ENCODE measurements at places on chromosomes 1 and 21. TPM values are rescaled to one million over a fixed set of nuclear protein-coding genes. Genes with fewer than 3 reads are reported as not detected.

The DENND1B gene
- 14.9 TPM for total RNA-seq

The NEGR1 gene
- 0.49 TPM for total RNA-seq

The OR2T11 gene
- total RNA-seq = not detected

The UBXN10 gene
- 1.1 TPM for total RNA-seq

The CYP2J2 gene
- total RNA-seq = 5.5 TPM

The RGS8 gene
- not detected for total RNA-seq

The CNKSR1 gene
- 43.3 TPM for total RNA-seq

The SERTAD4 gene
- 7.8 TPM for total RNA-seq

The PTPN7 gene
- total RNA-seq = 5.5 TPM

The CELA2B gene
- not detected for total RNA-seq

DNA sequence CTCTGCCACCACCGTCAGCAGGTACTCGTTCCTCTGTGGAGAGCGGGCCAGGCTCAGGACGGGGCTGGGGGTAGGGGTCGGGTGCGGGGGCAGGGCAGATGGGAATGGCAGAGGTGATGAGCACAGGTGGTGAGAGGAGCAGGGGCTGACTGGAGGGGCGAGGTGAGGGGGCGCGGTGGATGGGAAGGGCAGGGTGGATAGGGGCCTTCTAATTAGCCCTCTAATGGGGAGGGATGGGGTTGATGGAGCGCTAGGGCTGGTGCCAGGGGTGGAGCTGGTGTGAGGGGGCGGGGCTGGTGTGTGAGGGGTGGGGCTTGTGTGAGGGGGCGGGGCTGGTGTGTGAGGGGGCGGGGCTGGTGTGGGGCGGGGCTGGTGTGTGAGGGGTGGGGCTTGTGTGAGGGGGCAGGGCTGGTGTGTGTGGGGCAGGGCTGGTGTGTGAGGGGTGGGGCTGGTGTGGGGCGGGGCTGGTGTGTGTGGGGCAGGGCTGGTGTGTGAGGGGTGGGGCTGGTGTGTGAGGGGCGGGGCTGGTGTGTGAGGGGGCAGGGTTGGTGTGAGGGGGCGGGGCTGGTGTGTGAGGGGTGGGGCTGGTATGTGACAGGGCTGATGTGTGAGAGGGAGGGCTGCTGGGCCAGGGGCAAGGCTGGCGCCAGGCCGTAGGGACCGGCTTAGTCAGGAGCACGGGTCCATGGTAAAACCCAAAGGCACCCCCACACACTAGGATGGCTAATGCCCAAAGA, 5.9 kb downstream of the KRTAP10-1 start:
- no peak overlapping the region for H3K27ac ChIP-seq
- H3K27me3 ChIP-seq = no peaks in the 10 kb centered on the region
- no peaks in the 10 kb centered on the region for H3K36me3 ChIP-seq
- no peak overlapping the region for H3K4me3 ChIP-seq
- DNase-seq = no peak
- H3K4me1 ChIP-seq = no peaks in the 10 kb centered on the region

DNA sequence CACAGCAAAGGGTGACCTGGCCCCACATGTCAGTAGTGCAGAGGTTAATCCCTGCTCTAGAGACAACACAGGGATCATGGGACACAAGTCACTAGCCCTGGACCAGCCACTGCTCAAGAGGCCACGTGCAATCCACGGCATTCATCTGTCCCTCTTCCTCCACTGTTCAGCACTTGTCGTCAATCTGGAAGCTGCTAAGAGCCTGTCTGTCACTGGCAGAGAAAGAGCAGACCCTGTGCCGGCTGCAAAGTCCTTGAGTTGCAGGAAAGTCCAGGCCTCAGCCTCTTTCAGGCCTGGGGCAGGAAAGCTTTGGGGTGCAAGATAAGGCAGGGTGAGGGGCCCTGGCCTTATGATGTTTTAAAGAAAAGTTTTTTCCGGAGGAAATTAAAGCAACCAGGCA, 16.7 kb downstream of the CELA2B start:
- no peaks in the 10 kb centered on the region for H3K36me3 ChIP-seq
- no peaks in the 10 kb centered on the region for H3K27me3 ChIP-seq
- no peak for DNase-seq
- no peak overlapping the region for H3K27ac ChIP-seq
- no peaks in the 10 kb centered on the region for H3K4me1 ChIP-seq

GRCh38 chr1:3883194-3883925, 16.7 kb downstream of the C1orf174 start:
- peaks cover 10% of the 10 kb centered on the region for H3K36me3 ChIP-seq
- H3K27me3 ChIP-seq = no peaks in the 10 kb centered on the region
- no peak for DNase-seq
- no peak overlapping the region for H3K27ac ChIP-seq
- no peaks in the 10 kb centered on the region for H3K4me1 ChIP-seq
- H3K4me3 ChIP-seq = no peak overlapping the region

- no peak overlapping the region for H3K4me3 ChIP-seq
- no peaks in the 10 kb centered on the region for H3K4me1 ChIP-seq
- no peaks in the 10 kb centered on the region for H3K27me3 ChIP-seq
- DNase-seq = no peak
Measured at GRCh38 chr1:222653178-222653827, 35.4 kb downstream of the MIA3 start.

- H3K4me3 ChIP-seq = no peak overlapping the region
- no peak for DNase-seq
- H3K4me1 ChIP-seq = no peaks in the 10 kb centered on the region
- H3K27me3 ChIP-seq = no peaks in the 10 kb centered on the region
- H3K36me3 ChIP-seq = no peaks in the 10 kb centered on the region
Measured at GRCh38 chr1:106523497-106523896, 533.0 kb upstream of the PRMT6 start.

DNA sequence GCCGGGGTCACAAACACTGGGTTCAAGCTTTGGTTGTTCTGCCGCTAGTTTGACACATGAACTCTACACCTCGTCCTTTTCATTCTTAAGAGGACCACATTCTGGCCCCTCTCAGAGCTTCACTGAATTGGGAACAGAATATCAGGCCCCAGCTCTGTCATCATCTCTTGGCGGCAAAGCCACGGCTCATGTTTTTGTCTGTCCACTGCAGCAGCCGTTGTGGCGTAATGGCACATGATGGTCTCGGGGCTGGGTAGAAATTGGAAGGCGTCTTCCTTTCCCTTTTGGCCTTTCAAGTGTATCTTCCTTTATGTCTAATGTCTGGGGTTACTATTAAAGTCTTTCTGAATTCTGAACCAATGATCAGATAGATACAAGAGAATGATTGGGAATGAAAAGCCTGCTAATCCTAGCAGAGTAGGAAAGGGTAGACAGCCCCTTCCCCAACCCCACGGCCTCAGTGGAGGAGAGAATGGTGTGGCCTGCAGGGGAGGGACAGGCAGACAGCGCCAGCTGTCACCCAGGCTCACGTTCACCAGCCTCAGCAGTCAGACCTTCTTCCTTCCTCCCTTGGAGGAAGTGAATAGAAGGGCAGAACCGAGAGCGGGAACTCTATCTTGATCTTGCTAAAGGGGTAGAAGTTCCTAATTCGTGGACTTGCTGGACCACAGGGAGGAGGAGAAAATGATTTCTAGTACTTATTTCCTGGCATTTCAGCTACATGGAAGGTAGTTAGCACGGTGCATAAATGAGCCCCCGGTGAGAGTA, 498.1 kb downstream of the KIF26B start:
- DNase-seq = no peak
- no peaks in the 10 kb centered on the region for H3K4me1 ChIP-seq
- no peak overlapping the region for H3K27ac ChIP-seq
- no peaks in the 10 kb centered on the region for H3K36me3 ChIP-seq
- H3K4me3 ChIP-seq = no peak overlapping the region

DNA sequence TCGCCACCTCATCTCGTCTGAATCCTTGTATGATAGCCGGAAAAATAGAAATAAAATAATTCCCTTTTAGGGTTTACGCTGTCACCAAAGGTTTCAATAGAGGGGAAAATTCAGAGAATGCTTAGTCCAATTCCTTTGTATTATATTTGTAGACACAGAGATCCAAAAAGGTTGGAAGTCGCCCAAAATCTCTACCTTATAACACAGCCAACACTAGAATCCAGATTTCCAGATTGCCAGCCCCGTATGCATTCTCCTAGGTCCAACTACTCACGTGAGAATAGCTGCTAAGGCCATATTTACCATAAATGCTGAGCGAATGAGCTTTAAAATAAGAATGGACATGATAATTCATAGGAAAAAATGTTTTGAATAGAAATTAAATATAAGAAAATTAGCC, 124.5 kb downstream of the KCNK1 start:
- no peaks in the 10 kb centered on the region for H3K4me1 ChIP-seq
- DNase-seq = no peak
- H3K4me3 ChIP-seq = no peak overlapping the region
- H3K27me3 ChIP-seq = no peaks in the 10 kb centered on the region

DNA sequence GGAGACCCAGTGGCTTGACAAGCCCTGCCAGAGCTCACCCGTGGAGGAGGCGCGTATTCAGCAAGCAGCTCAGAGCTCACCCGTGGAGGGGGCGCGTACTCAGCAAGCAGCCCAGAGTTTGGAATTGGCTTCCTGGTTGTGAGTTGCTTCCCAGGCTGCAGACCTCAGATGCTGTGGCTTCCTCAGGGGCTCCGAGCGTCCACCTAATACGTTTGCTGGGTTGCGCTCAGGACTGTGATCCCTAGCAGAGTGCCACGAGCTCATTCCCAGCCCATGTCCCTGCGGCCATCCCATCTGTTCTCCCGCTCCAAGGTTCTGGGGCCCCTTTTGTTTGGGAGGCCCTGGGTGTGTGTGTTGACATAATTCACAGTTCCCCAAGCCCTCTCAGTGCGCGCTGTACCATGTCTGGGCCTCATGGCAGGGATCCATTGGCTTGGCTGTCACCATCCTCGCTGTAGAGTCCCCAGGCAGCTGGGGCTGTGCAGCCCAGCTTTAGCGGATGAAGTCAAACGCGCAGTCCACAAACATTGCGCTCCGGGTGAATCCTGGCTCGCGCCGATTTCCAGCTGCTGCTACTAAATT, 3.6 kb downstream of the AJAP1 start:
- no peak overlapping the region for H3K27ac ChIP-seq
- H3K27me3 ChIP-seq = peaks cover 2% of the 10 kb centered on the region
- H3K36me3 ChIP-seq = no peaks in the 10 kb centered on the region
- H3K4me1 ChIP-seq = no peaks in the 10 kb centered on the region
- H3K4me3 ChIP-seq = no peak overlapping the region

GRCh38 chr1:66725885-66726665, 26.2 kb upstream of the DYNLT5 start:
- H3K4me1 ChIP-seq = no peaks in the 10 kb centered on the region
- H3K4me3 ChIP-seq = no peak overlapping the region
- no peak for DNase-seq

- DNase-seq = no peak
- no peak overlapping the region for H3K4me3 ChIP-seq
- H3K27me3 ChIP-seq = peaks cover 4% of the 10 kb centered on the region
- no peaks in the 10 kb centered on the region for H3K4me1 ChIP-seq
Measured at GRCh38 chr21:45592208-45592619, 50.0 kb upstream of the SLC19A1 start.

DNA sequence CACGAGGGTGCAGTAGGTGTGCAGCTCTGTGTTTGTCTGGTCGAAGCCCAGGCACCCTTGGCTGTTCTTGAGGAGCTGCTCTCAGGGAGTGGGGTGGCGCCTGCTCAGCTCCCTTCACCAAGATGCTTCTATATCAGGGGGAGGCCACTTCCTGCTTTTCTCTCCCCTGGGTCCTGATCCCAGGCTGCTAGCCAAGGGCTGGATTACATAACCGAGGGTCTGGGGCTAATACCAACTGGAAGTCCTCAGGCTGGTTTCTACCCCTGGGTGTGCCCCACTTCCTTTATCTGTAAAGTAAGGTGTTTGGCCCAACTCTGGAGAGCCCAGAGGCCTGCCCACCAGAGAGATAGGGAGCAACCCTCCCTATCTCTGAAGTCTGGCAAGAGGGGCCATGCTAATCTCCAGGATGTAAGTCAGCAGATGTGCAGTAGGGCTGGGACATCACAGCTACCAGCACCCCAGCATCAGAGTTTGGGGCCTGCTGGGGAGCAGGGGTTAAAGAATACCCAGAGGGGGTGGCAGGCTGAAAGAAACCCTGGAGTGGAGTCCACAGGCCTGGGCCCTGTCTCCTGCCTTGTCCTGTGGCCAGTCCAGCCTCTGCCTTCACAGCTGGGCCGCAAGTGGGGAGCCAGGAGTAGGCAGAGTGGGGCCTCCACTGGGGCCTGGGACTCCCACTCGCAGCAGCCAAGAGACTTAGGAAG, 2.1 kb downstream of the SELENBP1 start:
- H3K27me3 ChIP-seq = no peaks in the 10 kb centered on the region
- no peak for DNase-seq
- peak overlapping the region; percentile 75 for H3K27ac ChIP-seq
- H3K4me3 ChIP-seq = no peak overlapping the region

GRCh38 chr1:58887059-58887458, 103.2 kb upstream of the JUN start:
- H3K4me3 ChIP-seq = no peak overlapping the region
- no peaks in the 10 kb centered on the region for H3K27me3 ChIP-seq
- H3K27ac ChIP-seq = peak overlapping the region; percentile 68
- H3K4me1 ChIP-seq = peaks cover 31% of the 10 kb centered on the region
- H3K36me3 ChIP-seq = no peaks in the 10 kb centered on the region

- H3K27me3 ChIP-seq = no peaks in the 10 kb centered on the region
- H3K4me1 ChIP-seq = no peaks in the 10 kb centered on the region
- H3K4me3 ChIP-seq = no peak overlapping the region
- DNase-seq = no peak
- no peak overlapping the region for H3K27ac ChIP-seq
Measured at GRCh38 chr21:34004974-34005373, 68.4 kb upstream of the MRPS6 start.

GRCh38 chr1:8629241-8630091, 188.0 kb downstream of the RERE start:
- no peaks in the 10 kb centered on the region for H3K27me3 ChIP-seq
- H3K4me3 ChIP-seq = no peak overlapping the region
- no peaks in the 10 kb centered on the region for H3K36me3 ChIP-seq
- peak overlapping the region; percentile 18 for H3K27ac ChIP-seq
- no peaks in the 10 kb centered on the region for H3K4me1 ChIP-seq

- no peaks in the 10 kb centered on the region for H3K4me1 ChIP-seq
- H3K27me3 ChIP-seq = no peaks in the 10 kb centered on the region
- no peaks in the 10 kb centered on the region for H3K36me3 ChIP-seq
- no peak for DNase-seq
- no peak within 1 kb of the TSS for H3K27ac ChIP-seq
Measured at GRCh38 chr1:109687641-109688499, at the start of gene GSTM1. Gene GSTM1, plus strand, starts transcription at chr1:109687817. Its CDS starts 57 bp downstream, at chr1:109687874.
